ENCODE measurements at places on chromosomes 2 and 18. TPM values are rescaled to one million over a fixed set of nuclear protein-coding genes. Genes with fewer than 3 reads are reported as not detected.

GRCh38 chr2:229622495-229623355, 91.6 kb downstream of the DNER start:
- H3K36me3 ChIP-seq = no peaks in the 10 kb centered on the region
- no peak overlapping the region for H3K27ac ChIP-seq
- DNase-seq = no peak
- H3K4me1 ChIP-seq = no peaks in the 10 kb centered on the region
- H3K27me3 ChIP-seq = no peaks in the 10 kb centered on the region

DNA sequence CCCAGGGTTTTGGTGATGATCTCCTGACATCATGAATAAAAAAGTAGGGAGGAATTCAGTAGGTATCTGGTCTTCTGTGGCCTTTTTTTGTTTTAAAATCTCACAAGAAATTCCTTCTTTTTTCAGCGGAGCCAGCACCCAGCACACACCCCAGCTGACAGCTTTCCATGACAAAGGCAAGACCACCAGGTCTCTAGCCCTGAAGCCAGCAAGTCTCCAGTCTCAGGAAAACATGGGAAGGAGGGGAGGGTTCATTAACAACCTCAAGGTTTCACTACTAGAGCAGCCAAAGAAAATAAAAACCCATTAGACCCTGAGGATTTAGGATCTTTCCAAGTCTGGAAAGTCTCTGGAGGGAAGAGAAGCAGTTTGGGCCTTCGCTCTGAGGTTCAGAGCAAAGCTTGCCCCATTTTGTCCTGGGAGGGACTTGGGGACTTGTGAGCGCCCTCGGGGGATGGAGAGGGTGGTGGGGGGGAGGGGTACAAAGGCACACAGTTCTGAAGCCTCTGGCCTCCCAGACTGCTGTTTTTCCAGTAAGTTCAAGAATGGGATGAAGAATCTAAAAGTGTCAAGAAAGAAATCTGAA, 9.0 kb downstream of the FOXI3 start:
- DNase-seq = peak; percentile 64
- no peak overlapping the region for H3K27ac ChIP-seq
- H3K4me1 ChIP-seq = peaks cover 11% of the 10 kb centered on the region
- no peaks in the 10 kb centered on the region for H3K27me3 ChIP-seq
- peak overlapping the region; percentile 74 for H3K4me3 ChIP-seq
- H3K36me3 ChIP-seq = peaks cover 3% of the 10 kb centered on the region

DNA sequence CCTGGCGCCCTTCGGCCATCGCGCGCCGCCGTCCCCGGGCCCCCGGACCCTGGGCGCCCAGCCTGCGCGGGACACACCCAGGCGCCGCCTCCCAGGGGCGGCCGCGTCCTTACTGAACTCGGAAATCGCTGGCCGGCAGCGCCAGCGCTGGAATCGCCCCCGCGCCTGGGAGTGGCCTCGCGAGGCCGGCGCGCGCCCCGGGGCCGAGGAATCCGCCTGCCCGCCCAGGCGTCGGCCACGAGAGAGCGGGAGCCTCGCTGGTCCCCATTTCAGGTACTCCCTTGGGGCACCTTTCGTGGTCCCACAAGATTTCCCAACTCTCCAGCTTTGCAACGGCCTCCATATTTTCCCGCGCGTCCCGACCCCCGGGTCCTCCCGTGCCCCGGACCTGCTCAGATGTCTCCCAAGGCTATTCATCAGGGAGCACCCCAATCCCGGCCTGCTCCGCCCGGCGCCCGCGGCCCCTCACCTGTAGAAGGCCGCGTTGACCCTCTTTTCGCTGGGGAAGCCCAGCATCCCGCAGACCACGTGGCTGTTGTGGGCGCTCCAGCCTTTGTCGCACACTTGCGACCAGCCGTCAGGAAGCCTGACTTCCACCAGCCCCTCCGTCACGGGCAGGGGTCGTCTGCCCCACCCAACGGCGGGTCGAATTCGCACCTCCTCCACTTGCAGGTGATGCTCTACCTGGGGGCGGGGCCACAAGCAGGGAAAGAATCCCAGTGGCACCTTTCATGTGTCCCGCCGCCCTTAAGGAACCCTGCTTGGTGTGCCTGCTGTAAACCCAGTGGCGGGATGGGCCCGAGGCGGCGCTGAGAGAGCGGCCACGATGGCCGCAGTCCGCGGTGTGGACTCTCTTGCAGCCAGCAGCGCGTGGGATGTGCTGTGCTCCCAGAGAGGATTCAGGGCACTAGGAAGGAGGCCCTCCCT, 4.6 kb downstream of the LOXL3 start:
- no peaks in the 10 kb centered on the region for H3K27me3 ChIP-seq
- peaks cover 7% of the 10 kb centered on the region for H3K36me3 ChIP-seq
- 0 out of 2 replicates have a peak, but pooled peaks cover 2% of the 10 kb centered on the region for H3K4me1 ChIP-seq

- no peaks in the 10 kb centered on the region for H3K27me3 ChIP-seq
- no peaks in the 10 kb centered on the region for H3K4me1 ChIP-seq
- no peak overlapping the region for H3K4me3 ChIP-seq
- H3K27ac ChIP-seq = no peak overlapping the region
- H3K36me3 ChIP-seq = no peaks in the 10 kb centered on the region
- peak; percentile 49 for DNase-seq
Measured at GRCh38 chr2:37005118-37005868, 39.0 kb upstream of the STRN start.

- H3K4me3 ChIP-seq = no peak overlapping the region
- peak; percentile 76 for DNase-seq
- no peaks in the 10 kb centered on the region for H3K36me3 ChIP-seq
- no peaks in the 10 kb centered on the region for H3K4me1 ChIP-seq
Measured at GRCh38 chr2:11738589-11739436, 7.6 kb upstream of the LPIN1 start.

The MAP3K20 gene
- total RNA-seq = 9.2 TPM

Data from H9 (cell line).